ENCODE measurements at places on chromosomes 5 and 9. TPM values are rescaled to one million over a fixed set of nuclear protein-coding genes. Genes with fewer than 3 reads are reported as not detected.

Gene PTGDS
- 58.0 TPM for total RNA-seq

DNA sequence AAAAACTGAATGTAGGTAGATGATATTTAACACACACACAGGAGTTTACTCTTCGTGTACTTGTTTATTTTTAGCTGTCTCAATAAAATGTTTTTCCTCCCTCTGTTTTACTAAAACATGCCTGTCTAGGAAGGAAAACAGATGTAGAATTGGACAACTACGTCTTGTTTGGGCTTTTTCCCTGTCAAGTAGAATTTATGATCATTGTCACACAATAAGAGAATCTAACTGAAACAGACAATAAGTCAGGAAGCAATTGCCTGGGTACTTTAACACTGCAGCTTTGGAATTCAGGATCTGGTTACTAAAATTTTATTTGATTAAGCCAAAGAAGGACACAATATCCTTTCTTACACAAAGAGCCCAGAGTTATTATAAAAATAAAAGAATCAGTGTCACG lies 164.2 kb downstream of the ZDHHC21 start:
- DNase-seq: no peak
- no peaks in the 10 kb centered on the region for H3K36me3 ChIP-seq
- no peaks in the 10 kb centered on the region for H3K27me3 ChIP-seq
- H3K27ac ChIP-seq: no peak overlapping the region
- no peak overlapping the region for H3K4me3 ChIP-seq
- peaks cover 22% of the 10 kb centered on the region for H3K4me1 ChIP-seq

DNA sequence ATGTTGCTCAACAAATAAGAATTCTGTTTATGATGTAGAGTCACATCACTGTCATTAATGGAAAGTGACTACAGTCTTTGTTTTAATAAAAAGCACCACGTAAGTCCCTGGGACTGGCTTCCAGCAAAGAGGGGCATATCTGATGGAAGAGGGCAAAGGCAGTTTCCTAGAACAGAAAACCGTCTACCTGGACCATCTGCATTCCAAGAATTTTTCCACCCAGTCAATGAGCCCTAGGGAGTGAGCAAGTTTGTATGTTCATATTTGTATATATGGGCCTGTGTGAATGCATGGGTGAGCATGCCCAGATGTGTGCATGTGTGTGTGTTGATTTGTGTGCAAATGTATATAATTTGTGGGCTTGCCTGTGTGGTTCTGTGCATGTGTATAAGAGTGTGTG lies 156.8 kb upstream of the SEMA6A start:
- no peak for DNase-seq
- peaks cover 24% of the 10 kb centered on the region for H3K4me1 ChIP-seq
- H3K27ac ChIP-seq: no peak overlapping the region
- H3K27me3 ChIP-seq: no peaks in the 10 kb centered on the region
- H3K36me3 ChIP-seq: no peaks in the 10 kb centered on the region
- no peak overlapping the region for H3K4me3 ChIP-seq

DNA sequence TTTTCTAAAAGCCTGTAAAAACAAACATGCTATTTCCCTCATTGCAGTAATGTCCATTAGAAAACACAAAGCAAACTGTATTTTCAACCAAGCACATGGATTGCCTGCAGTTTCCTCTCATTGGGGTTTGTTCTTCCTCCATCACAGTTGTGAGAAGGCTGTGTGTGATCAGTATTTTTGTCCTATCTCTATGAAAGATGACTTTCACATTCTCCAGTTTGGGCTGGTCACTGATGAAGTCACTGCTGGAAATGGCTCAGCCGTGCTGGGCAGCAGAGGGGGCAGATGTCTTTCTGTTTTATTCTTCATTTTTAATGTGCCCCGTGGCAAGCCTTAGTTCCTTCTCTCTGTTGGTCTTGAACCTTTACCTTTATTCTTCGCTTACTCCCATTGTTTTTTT lies 288.9 kb upstream of the MPDZ start:
- H3K36me3 ChIP-seq: no peaks in the 10 kb centered on the region
- no peak for DNase-seq
- H3K4me3 ChIP-seq: peak overlapping the region; percentile 51
- H3K27me3 ChIP-seq: no peaks in the 10 kb centered on the region
- H3K27ac ChIP-seq: peak overlapping the region; percentile 62

GRCh38 chr9:128155736-128156500 lies 4.1 kb upstream of the BBLN start:
- H3K27me3 ChIP-seq: no peaks in the 10 kb centered on the region
- H3K4me1 ChIP-seq: peaks cover 2% of the 10 kb centered on the region
- no peaks in the 10 kb centered on the region for H3K36me3 ChIP-seq
- no peak for DNase-seq

- peaks cover 31% of the 10 kb centered on the region for H3K4me1 ChIP-seq
- peak; percentile 67 for DNase-seq
- H3K27ac ChIP-seq: peak overlapping the region; percentile 95
- no peaks in the 10 kb centered on the region for H3K36me3 ChIP-seq
- no peaks in the 10 kb centered on the region for H3K27me3 ChIP-seq
Observed at GRCh38 chr9:127904561-127905003, 5.2 kb upstream of the ST6GALNAC6 start.

Measured in mesothelial cell of epicardium (in vitro differentiated cells).